ENCODE measurements at places on chromosomes 3 and 15.

- no peak for DNase-seq
These were observed 9.7 kb downstream of the ITIH4 start for GRCh38 chr3:52820736-52821135.

GRCh38 chr3:47022641-47023071 is 43.2 kb downstream of the NBEAL2 start:
- no peak for DNase-seq

- peak; percentile 57 for DNase-seq
These were observed 48.7 kb downstream of the COL8A1 start for GRCh38 chr3:99686955-99687612.

DNA sequence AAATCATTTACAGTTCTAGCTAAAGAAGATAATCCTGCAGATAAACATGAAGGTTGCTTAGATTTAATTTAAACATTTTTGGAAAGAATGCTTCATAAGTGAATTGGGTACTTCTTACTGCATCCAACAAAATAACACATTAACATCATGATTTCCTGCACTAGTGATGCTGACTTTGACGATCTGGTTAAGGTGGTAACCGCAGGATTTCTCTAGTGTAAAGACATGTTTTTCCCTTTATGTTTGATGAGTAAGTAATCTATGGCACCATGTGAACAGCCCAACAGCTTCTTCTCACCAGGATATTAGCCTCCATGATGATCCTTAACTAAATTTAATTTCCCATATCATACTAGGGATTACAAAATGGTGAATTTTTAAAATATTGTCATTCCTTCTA is 14.1 kb downstream of the SPPL2A start:
- DNase-seq: no peak

DNA sequence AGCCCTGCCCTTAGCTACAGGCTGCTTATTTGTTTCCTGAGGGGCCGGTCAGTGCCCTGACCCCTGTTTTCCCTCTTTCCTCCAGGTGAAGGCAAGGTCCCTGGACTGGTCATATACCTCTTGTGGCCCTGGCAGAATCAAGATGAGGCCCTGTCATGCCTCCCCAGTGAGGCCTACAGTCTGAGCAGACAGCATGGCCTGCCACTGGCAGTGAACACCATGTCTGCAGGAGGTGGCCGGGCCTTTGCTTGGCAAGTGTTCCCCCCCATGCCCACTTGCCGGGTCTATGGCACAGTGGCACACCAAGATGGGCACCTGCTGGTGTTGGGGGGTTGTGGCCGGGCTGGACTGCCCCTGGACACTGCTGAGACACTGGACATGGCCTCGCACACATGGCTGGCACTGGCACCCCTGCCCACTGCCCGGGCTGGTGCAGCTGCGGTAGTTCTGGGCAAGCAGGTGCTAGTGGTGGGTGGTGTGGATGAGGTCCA is 1.2 kb downstream of the KLHDC8B start:
- DNase-seq: no peak

- no peak for DNase-seq
These were observed 49.1 kb upstream of the KLF13 start for GRCh38 chr15:31277335-31278060.

- no peak for DNase-seq
These were observed 39.3 kb downstream of the BDH1 start for GRCh38 chr3:197516517-197516889.

- no peak for DNase-seq
These were observed 108.8 kb downstream of the THSD4 start for GRCh38 chr15:71224024-71224423.

DNA sequence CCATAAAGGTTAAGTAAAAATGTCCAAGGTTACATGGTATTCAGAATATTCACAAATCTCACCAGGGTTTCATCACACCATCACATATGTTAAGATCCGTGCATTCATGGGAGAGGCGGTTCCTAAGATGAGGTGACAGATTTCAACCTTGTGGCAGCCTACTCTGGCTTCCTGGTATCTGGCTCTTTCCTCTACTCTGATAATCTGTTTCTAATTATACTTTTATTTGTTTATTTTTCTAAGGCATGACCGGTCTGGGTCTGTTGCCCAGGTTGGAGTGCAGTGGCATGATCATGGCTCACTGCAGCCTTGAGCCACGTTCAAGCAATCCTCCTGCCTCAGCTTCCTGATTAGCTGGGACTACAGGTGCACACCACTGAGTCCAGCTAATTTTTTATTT is 34.4 kb downstream of the RAF1 start:
- DNase-seq: no peak

GRCh38 chr3:42376344-42376798 is 34.0 kb downstream of the LYZL4 start:
- DNase-seq: peak; percentile 44

- DNase-seq: no peak
These were observed 29.2 kb upstream of the CNTN3 start for GRCh38 chr3:74643636-74644035.

All from AML-193 (cell line).